ENCODE measurements at places on chromosomes 1 and 21.

GRCh38 chr1:21651214-21652042 is 17.7 kb downstream of the RAP1GAP start:
- no peak for DNase-seq

DNA sequence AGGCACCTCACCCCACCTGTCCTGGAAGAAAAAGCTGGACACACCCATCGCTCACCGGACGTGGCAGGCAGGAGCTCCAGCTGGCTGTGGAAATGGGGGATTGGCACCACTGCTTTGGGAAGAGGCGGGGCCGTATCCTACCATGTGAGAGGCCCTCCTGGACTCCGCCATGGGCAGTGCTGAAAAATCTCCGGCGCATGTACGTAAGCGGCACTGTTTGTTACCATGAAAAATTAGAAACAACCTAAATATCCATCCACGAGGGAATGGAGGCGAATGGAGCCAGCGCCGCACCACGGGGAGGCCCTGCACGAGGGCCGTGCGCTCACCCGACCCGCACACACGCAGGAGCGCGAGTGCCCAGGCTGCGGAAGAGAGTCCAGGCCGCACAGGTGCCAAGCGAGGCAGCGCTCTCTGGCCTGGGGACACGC is 3.1 kb downstream of the KRTAP10-8 start:
- DNase-seq, result no peak

GRCh38 chr1:29786195-29786594 is 549.9 kb downstream of the PTPRU start:
- DNase-seq, result no peak

- DNase-seq, result no peak
Observed at GRCh38 chr1:31768939-31769704, 5.0 kb upstream of the ADGRB2 start.
